Endodermal cell (in vitro differentiated cells): ENCODE measurements at places on chromosomes 11 and 22. TPM values are rescaled to one million over a fixed set of nuclear protein-coding genes. Genes with fewer than 3 reads are reported as not detected.

- H3K36me3 ChIP-seq = peaks cover 8% of the 10 kb centered on the region
- H3K4me1 ChIP-seq = peaks cover 41% of the 10 kb centered on the region
- no peak overlapping the region for H3K4me3 ChIP-seq
- no peak overlapping the region for H3K27ac ChIP-seq
Observed at GRCh38 chr22:45196926-45197605, 33.3 kb downstream of the NUP50 start.

Gene TMPRSS6
- total RNA-seq = 0.22 and 0.34 TPM in 2 replicates

DNA sequence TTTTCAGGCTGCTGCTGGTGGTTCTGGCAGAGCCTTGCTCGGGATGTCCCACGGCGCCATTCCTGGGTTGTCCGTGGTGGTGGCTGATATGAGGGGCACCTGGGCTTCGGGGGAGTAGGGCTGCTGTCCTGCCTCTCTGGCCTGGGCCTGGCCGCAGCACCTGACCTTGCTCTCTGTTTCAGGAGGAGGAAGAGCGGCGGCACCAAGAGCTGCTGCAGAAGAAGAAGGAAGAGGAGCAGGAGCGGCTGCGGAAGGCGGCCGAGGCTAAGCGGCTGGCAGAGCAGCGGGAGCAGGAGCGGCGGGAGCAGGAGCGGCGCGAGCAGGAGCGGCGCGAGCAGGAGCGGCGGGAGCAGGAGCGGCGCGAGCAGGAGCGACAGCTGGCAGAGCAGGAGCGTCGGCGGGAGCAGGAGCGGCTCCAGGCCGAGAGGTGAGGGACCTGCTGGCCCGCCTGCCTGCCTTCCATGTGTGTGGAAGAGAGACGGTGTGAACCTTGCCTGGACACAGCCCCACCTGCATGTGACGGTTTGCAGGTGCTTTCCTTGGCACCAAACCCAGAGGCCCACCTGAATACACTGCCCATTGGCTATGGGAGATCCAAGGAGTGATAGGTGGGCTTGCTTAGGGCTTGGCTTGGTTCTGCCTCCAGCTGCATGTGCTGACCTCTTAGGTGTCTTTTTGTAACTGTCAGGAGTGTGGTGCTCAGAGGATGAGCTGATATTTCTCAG lies 22.8 kb downstream of the INCENP start:
- H3K36me3 ChIP-seq = peaks cover 57% of the 10 kb centered on the region
- no peak overlapping the region for H3K4me3 ChIP-seq
- DNase-seq = peak; percentile 24
- H3K27ac ChIP-seq = no peak overlapping the region
- H3K4me1 ChIP-seq = no peaks in the 10 kb centered on the region
- no peaks in the 10 kb centered on the region for H3K27me3 ChIP-seq

DNA sequence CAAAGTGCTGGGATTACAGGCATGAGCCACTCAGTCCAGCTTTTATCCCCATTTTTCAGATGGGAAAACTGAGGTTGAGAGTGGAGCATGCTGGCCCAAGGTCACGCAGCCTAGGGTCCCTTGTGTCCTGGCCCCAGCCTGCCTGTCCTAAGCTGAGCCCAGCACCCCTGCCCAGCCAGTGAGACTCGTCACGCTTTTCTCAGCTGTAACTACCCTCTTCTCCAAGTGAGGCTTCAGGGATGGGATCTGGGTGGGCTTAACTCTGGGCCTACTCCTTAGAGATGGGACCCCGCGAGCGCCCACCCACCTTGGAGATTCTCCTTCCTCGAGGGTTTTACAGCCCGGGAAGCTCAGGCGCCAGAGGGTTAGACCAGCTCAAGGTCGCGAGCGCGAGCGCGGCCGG lies 390 bp upstream of the TMEM151A start:
- no peaks in the 10 kb centered on the region for H3K4me1 ChIP-seq
- no peak overlapping the region for H3K27ac ChIP-seq
- H3K36me3 ChIP-seq = peaks cover 9% of the 10 kb centered on the region
- peaks cover 46% of the 10 kb centered on the region for H3K27me3 ChIP-seq
- peak; percentile 53 for DNase-seq
- H3K4me3 ChIP-seq = peak overlapping the region; percentile 47

- no peaks in the 10 kb centered on the region for H3K36me3 ChIP-seq
- H3K4me1 ChIP-seq = no peaks in the 10 kb centered on the region
- H3K4me3 ChIP-seq = peak overlapping the region; percentile 89
Observed at GRCh38 chr22:40044870-40045834, 50.4 kb downstream of the FAM83F start.

DNA sequence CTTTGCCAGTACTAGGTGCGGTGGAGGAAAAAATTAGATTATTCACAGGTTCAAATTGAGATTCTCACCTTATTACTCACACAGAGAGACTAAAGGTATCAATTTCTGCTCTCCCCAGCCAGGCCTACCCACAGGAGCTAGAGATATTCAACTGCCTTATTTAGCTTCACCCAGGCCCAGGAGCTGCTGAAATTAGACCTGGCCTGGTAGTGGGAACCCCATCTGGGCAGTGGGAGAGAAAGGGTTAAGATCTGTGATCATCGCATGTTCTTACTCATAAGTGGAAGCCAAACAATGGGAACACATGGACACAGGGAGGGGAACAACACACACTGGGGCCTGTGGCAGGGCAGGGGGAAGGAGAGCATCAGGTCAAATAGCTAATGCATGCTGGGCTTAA lies 20.9 kb upstream of the MICAL2 start:
- H3K4me3 ChIP-seq = no peak overlapping the region
- no peak overlapping the region for H3K27ac ChIP-seq
- H3K27me3 ChIP-seq = no peaks in the 10 kb centered on the region
- H3K4me1 ChIP-seq = peaks cover 7% of the 10 kb centered on the region
- H3K36me3 ChIP-seq = no peaks in the 10 kb centered on the region

DNA sequence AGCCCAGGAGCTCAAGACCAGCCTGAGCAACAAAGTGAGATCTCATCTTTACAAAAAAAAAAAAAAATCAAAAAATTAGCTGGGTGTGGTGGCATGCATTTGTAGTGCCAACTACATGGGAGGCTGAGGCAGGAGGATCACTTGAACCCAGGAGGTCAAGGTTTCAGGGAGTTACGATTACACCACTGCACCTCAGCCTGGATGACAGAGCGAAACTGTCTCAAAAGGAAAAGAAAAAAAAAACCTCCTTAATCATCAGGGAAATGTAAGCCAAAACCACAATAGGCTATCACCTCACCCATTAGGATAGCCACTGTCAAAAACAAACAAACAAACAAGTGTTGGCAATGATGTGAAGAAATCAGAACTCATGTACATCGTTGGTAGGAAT lies 13.4 kb downstream of the DGCR2 start:
- no peak overlapping the region for H3K27ac ChIP-seq
- H3K4me1 ChIP-seq = peaks cover 3% of the 10 kb centered on the region
- H3K4me3 ChIP-seq = no peak overlapping the region

DNA sequence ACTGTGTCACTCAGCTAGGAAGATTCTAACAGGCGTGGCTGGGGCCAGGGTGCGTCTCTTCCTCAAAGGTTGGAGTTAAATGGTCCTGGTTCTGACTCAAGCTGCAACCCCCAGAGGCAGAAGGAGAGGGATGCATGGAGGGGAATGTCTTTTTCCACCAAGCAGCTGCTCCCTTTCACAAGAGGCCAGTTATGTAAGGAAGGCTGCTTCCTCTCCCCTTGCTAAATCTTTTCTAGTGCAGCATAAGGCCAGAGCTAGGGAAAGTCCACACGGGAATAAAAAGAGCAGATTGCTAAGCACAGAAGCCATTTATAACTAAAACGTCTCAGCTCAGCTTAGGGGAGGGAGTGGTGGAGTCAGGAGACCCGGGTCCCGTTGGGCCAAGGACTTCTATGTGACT lies 10.0 kb downstream of the PVALB start:
- H3K4me1 ChIP-seq = no peaks in the 10 kb centered on the region
- no peak overlapping the region for H3K27ac ChIP-seq
- H3K4me3 ChIP-seq = no peak overlapping the region
- DNase-seq = no peak
- peaks cover 10% of the 10 kb centered on the region for H3K27me3 ChIP-seq
- no peaks in the 10 kb centered on the region for H3K36me3 ChIP-seq

Gene ANKK1
- not detected in 3 replicates for total RNA-seq

- H3K36me3 ChIP-seq = peaks cover 39% of the 10 kb centered on the region
- H3K27ac ChIP-seq = peak overlapping the region; percentile 80
- no peak for DNase-seq
- peaks cover 26% of the 10 kb centered on the region for H3K4me1 ChIP-seq
- H3K4me3 ChIP-seq = peak overlapping the region; percentile 69
Observed at GRCh38 chr22:45843986-45844385, 133.0 kb downstream of the WNT7B start.

DNA sequence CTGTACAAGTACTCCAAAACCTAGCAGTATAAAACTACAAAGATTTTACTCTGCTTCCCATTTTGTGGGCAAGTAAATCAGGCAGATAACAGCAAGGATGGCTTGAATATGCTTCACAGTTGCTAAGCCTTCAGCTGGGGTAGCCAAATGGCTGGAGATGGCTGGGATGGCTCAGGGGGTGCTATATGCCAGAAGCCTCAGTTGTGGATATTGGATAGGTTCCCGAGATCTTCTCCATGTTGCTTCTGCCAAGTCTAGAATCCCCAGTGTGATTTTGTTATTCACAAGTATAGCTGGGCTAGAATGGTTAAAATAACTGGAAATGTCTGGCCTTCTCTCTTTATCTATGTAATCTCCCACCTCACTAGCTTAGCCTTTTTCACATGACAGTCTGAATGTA lies 472.3 kb upstream of the ARHGAP42 start:
- H3K4me1 ChIP-seq = no peaks in the 10 kb centered on the region
- no peak overlapping the region for H3K4me3 ChIP-seq
- DNase-seq = no peak
- H3K27me3 ChIP-seq = no peaks in the 10 kb centered on the region

DNA sequence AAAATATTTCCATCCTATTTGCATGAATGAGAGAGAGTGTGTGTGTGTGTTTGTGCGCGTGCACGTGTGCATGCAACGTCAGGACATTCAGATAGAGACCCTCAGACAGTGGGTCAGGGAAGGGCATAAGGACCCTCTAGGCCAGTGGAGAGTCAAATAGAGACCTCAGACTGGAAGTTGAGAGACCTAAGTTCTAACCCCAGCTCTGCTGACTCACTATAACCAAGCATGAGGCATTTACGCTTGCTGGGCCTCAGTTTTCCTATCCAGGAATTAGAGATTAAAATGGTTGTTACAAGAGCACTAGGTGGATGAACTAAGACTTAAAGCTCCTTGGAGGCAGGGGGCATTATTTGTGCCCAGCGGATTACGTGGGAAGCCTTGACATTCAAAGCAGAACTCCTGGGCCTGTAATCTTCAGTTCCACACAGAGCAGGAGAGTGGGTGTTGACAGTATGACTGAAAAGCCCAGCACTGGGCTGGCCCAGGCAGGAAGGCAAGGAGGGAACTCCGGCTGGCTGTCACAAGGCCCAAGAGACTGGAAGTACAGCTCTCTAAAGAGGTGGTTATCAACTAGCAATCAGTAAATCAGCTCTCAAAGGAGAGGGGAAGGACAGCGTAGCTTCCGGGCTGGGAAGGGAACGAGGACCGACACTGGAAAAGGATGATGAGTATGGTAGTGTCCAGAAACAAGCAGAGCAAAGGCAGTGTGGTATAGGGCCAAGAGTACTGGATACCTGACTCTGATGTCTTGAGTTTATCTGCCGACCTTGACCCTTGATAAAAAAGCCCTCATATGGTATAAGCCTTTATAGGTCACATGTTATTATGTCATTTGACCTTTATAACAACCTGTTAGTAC lies 9.2 kb downstream of the RHOG start:
- H3K36me3 ChIP-seq = peaks cover 60% of the 10 kb centered on the region
- peaks cover 6% of the 10 kb centered on the region for H3K4me1 ChIP-seq
- no peak overlapping the region for H3K4me3 ChIP-seq
- DNase-seq = no peak
- H3K27ac ChIP-seq = no peak overlapping the region

DNA sequence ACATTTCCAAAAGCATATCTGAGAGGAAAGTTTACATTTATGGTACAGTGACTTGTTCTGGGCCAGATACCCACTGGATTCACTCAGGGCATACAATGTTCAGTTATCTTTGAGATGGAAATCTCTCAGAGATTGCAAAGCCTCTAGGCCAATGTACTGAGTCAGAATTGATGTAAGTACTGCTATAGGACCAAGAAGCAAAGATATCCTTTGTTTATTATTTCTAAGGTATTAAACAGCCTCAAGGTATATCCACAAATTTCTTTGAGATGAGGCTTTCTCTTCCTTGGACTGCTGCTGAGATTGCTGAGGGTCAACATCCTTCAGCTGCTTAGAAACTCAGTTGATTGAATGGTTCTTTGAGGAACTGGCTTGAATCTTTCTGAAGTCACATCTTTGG lies 484.0 kb downstream of the METTL15 start:
- no peak overlapping the region for H3K4me3 ChIP-seq
- no peaks in the 10 kb centered on the region for H3K4me1 ChIP-seq
- H3K27me3 ChIP-seq = no peaks in the 10 kb centered on the region
- H3K36me3 ChIP-seq = no peaks in the 10 kb centered on the region
- no peak for DNase-seq
- no peak overlapping the region for H3K27ac ChIP-seq
